Stimulated activated CD8-positive, alpha-beta memory T cell treated with anti-CD3 and anti-CD28 coated beads, Interleukin-7, amount 100 ng/mL, for 1 hour (primary cell): ENCODE measurements at places on chromosomes 1 and 21.

DNA sequence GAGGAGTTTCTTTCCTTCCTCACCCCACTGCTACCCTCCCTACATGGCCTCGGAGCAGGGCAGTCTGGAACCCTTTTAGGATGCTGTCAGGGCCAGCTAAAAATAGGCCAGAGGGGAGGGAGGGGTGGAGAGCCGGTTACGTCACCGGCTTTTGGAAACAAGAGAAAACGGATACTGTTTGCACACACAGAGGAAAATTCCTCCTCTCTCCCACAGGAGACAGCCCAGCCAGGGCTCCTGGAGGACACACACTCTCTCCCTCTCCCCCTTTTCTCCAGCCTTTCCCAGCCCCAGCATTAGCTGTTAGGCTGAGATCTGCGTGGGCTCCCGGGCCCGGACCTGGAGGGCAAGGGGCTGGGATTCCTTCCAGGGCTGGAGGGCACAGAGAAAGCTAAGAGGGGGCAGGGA is 20.0 kb upstream of the ALDH4A1 start:
- no peak for DNase-seq

- no peak for DNase-seq
These were observed 70.3 kb downstream of the PROX1 start for GRCh38 chr1:214058076-214058475.

DNA sequence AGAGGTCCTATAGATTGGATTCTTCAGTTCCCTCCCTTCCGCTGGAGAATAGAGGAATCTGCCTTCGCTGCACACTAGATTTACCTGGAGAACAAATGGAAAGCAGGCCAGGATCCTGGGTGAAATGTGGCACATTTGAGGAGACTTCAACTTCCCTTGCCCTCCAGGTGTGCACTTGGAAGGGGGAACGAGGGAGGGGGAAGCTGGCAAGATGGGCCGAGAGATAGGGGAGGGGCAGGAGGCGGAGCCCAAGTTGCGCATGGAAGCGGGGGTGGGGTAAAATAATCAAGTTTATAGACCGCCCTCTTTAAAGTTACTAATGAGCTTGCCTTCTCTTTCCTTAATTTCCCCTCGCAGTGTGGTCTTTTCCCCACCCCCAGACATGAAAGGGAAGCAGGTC is 155.7 kb upstream of the CAMK1G start:
- no peak for DNase-seq

- DNase-seq = no peak
These were observed 101.9 kb upstream of the ZNF644 start for GRCh38 chr1:91123773-91124172.

- no peak for DNase-seq
These were observed 31.4 kb upstream of the GBP6 start for GRCh38 chr1:89332461-89332860.

DNA sequence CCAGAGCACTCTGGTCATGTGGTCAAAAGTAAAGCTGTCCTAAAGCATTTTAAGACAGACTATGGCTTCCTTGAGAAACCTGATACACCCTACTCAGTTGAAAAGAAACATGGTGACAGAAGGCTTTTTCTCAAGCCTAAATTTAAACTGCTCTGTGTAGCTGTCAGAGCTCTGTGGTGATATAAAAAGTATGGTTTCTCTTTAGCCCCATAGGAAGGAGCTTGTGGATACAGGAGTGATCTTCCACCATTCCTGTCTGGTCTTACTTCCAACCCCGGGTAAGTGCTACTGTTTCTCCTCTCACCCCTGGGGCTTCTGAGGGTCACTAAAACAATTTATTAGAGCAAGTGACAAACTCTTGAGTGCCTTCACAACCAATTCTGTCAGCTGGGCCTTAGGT is 8.5 kb downstream of the TP53BP2 start:
- DNase-seq = no peak

DNA sequence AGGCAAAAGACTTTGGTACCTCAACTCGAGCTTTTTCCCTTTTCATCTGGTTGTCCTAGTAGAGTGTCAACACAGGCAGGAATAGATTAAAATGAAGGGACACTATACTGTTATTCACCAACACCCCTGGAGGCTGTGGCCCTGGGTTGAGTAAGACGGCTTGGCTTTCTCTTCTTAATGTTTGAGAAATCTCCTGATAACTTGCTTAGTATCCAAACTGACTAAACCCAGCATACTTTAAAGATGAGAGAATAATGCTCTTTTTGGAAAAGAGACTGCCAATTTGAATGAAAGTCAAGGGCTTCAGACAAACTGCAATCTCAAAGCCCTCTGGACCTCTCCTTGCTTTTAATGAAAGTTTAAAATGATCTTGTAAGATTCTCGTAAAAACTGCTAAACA is 2.6 kb upstream of the SLC30A1 start:
- no peak for DNase-seq

- no peak for DNase-seq
These were observed 492.2 kb upstream of the PKN2 start for GRCh38 chr1:88191917-88192316.

GRCh38 chr1:36457691-36458090 is 6.5 kb downstream of the MRPS15 start:
- no peak for DNase-seq

DNA sequence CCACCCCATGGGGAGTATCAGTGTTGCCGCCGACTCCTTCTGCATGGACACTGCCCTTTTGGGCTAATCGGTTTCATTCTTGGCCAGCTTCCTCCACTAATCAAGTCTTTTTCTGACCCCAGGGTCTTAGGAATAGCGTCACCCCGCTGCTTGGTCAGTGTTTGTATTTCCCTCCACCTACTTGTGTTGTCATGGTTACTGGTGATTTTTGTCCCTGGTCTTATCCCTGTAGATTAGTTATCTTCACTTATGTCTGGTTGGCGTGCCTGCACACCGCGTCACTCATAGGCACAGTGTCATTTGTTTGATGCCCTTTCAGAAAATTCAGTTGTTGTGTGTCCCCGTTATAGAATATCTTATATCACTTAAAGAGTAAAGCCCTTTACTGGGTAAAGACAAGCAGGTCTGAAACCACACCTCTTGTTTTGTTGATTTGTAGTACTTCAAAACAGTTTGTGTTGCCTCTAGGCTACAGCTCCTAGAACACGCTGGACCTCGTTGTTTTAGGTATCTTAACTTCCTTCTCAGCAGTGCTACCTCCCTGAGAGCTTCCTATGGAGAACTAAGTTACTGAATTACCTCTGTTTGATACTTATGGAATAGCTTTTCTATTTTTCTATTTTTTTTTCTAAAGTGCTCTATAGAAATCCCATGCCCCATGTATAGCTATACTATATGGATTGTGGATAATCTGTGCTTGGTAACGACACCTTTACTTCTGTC is 868 bp downstream of the PPP1R12B start:
- no peak for DNase-seq

GRCh38 chr1:90358448-90358847 is 358.7 kb downstream of the BARHL2 start:
- no peak for DNase-seq
